Stimulated activated CD4-positive, alpha-beta T cell treated with anti-CD3 and anti-CD28 coated beads, Interleukin-15, amount 100 ng/mL, for 24 hours (primary cell): ENCODE measurements at places on chromosomes 3 and 15.

- no peak for DNase-seq
Measured at GRCh38 chr15:35671197-35671596, 125.2 kb upstream of the DPH6 start.

DNA sequence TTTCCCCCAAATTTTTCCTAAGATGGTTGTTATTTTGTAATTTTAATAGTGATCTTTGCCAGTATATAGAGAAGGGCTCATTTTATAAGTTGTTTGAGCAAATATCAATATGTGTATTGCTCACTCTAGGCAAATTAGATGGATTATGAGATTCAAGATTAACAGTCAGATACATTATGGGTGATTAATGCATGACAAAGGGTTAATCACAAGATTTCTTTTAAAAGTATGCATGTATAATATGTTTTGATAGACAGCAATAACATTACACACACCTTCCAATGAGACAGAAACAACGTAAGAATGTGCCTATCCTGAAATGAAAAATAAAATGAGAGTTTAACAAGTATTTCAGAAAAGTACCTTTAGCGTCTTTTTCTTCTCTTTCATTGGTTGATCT, 547.6 kb upstream of the AGTR1 start:
- no peak for DNase-seq

GRCh38 chr3:175015056-175015635, 156.0 kb downstream of the NAALADL2 start:
- no peak for DNase-seq

GRCh38 chr3:179037351-179037750, 34.3 kb downstream of the ZMAT3 start:
- peak; percentile 81 for DNase-seq

DNA sequence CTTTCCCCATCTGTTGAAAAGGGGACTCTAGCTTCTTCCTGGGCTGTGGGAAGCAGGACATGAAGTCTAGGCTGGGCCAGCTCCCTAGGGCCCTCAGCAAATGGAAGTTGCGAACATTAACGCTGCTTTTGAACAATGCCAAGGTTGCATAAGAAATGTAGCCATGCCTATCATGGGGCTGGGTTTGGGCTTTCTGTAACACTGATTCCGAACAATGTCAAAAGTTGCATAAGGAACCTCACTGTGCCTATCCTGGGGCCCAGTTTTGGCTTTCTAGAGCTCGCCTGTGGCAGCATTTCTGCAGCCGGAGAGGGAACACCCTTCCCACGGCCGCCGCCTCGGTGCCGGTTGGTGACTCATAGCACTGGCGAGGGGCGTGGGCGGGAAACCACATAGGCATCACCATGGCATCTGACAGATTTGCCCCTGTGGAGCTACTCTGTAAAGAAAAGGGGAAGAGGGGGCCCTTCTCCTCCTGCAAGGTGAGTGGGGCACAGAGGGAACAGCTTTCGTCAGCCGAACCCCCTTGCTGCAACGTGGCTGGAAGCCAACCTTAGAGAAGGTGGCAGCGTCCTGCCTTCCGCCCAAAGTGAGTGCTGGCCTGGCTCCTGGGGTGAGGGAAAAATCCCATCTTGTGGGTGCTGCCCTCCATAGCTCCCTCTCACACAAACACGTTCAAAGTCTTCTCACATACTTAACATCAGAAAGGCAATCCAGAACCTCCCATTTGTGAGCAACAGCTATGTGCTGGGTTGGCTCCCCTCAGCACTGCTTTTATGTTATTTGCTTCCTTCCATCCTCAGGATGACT, 46.6 kb upstream of the ATP2B2 start:
- peak; percentile 92 for DNase-seq

- no peak for DNase-seq
Measured at GRCh38 chr3:126439968-126440708, 35.6 kb downstream of the ZXDC start.

DNA sequence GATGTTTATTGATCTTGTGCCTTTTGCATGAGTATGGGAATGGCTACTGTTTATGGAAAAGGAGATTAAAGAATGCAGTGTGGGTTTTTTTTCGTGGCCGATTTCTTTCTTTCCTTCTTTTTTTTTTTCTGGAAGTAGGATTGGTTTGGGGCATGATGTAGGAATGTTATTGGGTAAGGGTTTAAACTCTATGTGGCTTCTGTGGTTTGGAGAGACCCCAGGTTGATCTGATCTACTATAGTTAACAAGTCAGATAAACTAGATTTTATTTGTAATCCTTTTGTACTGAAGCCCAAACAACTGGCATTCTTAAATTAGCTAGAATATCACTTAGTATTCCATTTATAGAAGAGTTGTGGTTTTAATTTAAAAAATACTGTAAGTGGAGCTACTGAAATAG, 304.8 kb downstream of the LPP start:
- DNase-seq: no peak

GRCh38 chr3:175713268-175713667, 854.1 kb downstream of the NAALADL2 start:
- DNase-seq: no peak

DNA sequence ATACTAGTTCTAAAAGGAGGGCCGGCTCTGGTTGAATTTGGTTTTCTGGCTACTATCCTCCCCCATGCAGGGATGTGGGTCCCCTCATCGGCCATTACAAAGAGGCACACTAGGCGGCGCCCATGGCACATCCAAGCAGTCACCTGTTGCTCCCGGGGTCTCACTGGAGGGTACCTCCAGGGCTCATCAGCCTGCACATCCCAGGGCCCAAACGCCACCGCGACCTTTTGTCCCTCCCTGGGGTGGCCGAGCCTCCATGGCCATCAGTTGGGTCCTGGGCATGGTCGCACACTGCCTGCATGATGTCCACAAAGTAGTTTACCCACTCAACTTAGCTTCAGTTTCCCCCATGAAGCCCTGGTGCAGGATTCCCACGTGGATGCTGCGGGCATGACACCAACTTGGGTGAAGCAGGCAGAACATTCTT, 28.3 kb downstream of the IDH3A start:
- peak; percentile 48 for DNase-seq

GRCh38 chr15:45535486-45536042, 13.0 kb upstream of the SLC30A4 start:
- DNase-seq: no peak

- no peak for DNase-seq
Measured at GRCh38 chr3:128703561-128703960, 22.4 kb upstream of the RAB7A start.

- DNase-seq: no peak
Measured at GRCh38 chr3:141808586-141808985, 45.4 kb downstream of the GRK7 start.

- DNase-seq: no peak
Measured at GRCh38 chr15:69217381-69217780, 56.9 kb downstream of the GLCE start.

- no peak for DNase-seq
Measured at GRCh38 chr15:78239811-78240210, 5.4 kb upstream of the ACSBG1 start.

DNA sequence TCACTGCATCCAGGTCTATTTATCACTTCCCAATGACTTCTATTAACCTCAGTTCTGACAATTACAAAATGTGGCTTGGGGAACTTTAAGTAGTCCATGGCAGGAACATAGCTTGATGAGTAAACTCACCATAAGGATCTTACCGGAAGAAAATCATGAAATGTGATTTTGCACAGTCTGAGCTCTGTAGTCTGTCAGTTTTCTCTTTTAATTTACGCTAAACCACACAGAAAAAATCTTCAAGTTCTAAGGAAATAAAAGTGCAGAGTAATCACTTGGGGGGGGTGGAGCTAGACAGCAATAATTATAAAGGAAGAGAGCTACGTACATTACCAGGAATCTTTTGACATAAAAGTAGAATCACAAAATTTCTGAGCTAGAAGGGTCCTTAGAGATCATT, 9.2 kb downstream of the TBC1D5 start:
- no peak for DNase-seq

DNA sequence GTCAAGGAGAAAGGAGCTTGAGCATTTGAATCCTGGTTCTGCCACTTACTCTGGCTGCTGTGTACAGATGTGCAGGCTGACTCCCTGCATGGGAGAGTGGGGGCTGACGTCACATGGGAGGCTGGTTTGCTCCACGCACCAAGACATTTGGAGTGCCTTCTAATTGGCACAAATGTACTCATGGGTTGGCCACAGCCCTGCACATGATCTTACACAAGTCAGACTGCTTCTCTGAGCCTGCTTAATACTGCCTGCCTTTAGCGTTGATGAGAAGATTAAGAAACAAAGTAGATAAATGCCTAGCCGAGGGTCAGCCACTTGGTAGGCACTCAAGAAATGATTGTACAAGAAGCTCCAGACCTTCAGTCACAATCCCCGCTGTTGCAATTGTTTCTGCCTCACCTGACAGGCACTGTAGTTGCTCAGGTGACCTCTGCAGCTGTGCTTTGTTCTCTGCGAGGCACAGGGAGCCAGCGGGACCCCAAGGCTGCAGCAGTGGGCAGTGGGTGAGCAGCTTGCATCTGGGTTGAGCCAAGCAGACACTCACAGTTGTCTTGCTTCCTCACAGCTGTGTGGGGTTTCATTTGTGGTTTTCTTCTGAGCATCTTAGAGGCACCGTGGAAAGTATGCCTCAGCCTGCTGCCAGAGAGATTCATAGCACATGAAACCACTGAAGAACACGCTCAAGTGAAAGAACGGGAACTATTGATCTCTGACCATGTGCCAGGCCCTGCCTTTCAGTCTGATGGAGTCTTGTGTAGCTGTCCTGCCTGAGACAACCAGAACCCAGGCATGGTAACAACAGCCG, 33.1 kb downstream of the GRK7 start:
- peak; percentile 86 for DNase-seq

DNA sequence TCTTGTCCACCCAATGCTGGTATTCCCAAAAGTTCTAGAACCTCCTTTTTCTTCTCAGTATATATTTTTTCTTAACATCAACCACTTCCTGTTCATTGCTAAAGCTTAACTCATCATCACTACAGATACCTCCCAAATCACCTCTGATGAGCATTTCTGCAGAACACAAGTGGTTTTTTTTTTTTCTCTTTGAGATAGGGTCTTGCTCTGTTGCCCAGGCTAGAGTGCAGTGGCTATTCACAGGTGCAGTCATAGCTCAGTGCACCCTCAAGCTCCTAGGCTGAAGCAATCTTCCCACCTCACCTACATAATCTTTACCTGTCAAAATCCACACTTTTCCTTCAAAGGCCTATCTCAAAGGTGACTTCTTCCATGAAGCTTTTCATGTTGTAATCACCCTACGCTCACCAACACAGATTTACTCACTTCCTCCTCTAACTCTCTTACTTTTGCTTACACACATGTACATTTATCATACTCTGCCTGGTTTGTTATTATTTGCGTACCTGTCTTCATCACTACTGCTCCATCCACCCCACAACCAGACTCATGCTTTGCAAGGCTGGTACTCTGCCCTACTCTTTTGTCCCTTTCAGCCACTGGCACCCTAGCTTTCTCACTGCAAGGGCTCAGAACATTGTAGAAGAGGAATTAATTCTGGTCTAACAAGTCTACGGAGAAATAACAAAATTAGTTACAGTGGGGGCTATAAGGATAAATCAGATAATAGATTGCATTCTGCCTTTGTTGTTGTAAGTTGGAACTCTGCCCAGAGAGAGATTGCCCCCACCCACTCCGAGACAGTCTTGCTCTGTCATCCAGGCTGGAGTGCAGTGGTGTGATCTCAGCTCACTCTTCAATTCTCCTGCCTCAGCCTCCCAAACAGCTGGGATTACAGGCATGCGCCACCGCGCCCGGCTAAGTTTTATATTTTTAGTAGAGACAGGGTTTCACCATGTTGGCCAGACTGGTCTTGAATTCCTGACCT, 27.5 kb downstream of the HERC1 start:
- DNase-seq: no peak

DNA sequence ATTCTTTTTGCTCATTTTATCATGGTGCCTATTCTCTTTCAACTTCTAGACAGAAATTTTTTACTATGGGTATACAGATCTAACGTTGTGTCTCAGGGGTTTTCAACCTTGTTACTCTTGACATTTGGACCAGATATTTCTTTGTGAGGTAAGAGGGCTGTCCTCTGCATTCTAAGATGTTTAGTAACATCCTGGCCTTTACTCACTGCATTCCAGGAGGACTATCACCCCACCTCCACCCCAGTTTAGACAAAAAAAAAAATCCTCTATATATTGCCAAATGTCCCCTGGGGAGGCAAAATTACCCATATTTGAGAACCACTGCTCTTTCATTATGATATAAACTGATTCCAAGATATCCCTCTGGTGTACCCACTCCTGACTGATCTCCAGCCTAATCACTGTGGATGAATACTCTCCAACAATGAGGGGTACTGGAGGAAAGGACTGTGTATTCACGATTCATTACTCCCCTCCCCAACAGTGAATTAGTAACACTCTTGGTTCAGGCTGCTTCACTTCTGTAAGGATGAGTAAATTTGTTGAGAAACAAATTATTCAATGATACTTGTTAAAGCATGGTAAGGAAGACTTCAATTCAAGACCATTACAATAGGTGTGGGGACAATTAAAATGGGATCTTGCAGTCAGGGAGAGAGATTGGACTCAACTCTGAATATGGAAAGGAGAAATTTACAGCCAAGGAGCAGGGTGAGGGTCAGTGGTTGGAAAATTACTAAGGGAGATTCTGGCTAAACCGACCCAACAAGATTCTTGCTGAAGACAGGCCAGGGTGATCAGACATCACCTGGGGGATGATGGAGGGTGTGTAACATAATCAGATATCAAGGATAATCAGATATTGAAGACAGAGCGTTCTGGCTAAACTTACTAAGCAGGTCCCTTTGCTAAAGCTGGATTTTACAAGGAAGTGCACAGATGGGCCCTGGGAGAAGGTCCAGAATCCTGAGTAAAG, 123.8 kb upstream of the DAZL start:
- DNase-seq: no peak

DNA sequence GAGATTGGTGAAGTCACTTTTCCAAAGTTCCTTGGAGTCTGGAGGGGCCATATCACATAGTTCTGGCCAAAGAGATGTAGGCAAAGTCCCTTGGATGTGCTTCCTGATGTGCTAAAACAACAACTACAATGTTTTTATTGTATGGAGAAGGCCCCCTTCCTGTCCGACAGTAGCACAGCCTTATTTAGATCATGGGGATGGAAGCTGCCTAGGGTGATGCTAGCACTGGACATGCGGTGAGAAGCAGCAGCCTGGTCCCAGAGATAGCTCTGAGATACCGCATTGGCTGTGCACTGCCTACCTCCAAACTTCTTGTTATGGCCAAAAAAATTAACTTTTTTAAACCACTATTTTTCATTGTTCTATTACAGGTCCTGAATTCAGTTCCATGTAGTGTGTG, 137.6 kb downstream of the AQP9 start:
- DNase-seq: no peak

GRCh38 chr3:185779461-185779860, 45.4 kb downstream of the IGF2BP2 start:
- DNase-seq: no peak
